ENCODE measurements at places on chromosomes 7 and 10.

DNA sequence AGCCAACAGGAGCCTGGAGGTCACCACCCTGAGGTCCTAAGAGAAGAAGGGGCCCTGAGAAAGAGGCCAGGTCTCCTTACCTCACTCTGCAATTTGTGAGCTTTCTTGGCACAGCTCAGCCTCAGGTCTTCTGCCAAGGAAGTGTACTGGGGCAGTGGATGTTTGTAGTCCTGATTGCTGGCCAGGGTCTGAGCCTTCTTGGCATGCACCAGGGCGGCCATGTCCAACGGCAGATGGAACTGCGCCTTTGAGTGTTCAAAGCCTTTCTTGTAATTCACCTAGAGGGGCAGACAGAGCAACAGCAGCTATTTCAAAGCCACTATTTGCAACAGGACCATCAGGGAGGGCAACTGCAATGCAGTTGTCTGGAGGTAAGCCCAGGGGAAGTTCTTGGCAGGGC lies 51.7 kb downstream of the NRAP start:
- DNase-seq, result no peak

DNA sequence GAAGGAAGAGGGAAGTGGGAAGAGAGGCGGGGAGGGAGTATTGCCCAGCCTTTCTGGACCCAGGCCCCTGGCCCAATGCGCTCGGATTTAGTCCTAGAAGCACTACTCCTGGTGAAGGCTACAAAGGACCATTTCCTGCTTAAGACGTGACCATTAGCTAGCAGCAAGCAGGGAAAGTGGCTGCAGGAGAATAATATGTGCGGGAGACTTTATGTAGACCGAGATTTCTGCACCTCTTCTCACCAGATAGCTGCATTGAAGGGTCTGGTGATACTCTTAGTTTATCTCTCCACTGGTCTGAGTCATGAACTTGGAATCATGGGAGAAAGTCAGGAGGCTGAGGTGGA lies 3.1 kb downstream of the VAX1 start:
- no peak for DNase-seq

DNA sequence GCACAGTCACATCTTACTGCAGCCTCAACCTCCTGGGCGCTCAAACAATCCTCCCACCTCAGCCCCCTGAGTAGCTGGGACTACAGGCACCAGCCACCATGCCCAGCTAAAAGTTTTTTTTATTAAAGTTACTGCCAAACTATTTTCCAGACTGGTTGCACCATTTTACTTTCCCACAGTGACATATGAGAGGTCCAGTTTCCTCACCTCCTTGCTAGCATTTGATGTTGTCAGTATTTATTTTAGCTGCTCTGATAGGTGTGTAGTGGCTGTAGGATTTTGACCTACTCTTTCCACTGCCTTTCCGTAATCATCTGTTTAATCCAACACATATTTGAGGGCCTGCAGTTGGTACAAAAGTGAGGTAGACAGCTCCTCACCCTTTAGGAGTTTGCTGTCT lies 5.4 kb upstream of the UBE3C start:
- no peak for DNase-seq

DNA sequence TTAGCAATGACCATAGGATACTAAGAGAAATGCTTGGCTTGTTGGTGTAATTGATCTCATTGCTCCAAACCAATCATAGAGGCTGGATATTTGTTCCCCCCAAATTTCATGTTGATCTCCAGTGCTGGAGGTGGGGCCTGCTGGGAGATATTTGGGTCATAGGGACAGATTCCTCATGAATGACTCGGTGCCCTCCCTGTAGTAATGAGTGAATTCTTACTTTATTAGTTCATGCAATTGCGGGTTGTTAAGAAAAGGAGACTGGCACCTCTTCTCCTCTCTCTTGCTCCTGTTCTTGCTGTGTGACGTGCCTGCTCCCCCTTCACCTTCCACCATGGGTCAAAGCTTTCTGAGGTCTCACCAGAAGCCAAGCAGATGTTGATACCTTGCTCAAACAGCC lies 630.1 kb downstream of the CALN1 start:
- no peak for DNase-seq

GRCh38 chr10:83492004-83492403 lies 647.3 kb upstream of the GHITM start:
- DNase-seq, result no peak

- DNase-seq, result no peak
Measured at GRCh38 chr10:119725517-119725827, 378 bp upstream of the INPP5F start.

- DNase-seq, result peak; percentile 68
Measured at GRCh38 chr7:69598081-69598486, at the start of gene AUTS2. TSS of gene AUTS2 (plus strand) at chr7:69598475. CDS start at chr7:69599654, 1,179 bp downstream.

GRCh38 chr10:132932461-132933307 lies 9.7 kb downstream of the CFAP46 start:
- no peak for DNase-seq

GRCh38 chr10:69512901-69513300 lies 60.3 kb downstream of the NEUROG3 start:
- no peak for DNase-seq

DNA sequence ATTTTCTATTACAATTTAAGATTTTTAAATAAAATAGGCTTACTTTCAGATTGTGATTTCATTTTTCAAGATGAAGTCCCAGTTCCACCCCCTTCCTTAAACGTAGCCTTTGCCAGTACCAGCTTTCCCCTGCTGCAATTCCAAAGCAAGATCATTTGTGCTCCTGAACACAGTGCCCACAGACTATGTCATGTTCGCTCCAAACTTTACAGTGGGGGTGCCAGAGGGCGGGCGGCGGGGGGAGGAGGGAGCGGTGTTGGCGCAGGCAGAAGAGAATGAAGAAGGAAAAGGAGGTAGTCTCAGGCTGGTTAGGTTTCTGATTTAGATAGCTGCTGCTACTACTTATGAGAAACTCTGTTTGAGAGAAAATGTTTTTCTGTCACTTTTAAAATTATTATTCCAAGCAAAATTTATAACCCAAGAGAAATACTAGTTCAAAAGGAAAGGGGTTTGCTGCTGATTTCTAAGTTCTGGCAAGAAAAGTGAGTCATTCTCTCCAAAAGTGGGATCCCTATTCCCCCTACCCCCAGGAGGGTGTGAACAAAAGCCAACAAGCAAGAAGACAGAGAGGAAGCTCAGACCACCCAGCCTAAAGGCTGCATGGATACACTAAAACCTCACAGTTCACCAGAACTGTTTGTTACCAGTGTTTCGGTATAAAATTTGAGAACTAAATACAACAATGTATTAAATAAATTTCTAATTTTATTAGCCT lies 109.6 kb downstream of the SRPK2 start:
- no peak for DNase-seq

DNA sequence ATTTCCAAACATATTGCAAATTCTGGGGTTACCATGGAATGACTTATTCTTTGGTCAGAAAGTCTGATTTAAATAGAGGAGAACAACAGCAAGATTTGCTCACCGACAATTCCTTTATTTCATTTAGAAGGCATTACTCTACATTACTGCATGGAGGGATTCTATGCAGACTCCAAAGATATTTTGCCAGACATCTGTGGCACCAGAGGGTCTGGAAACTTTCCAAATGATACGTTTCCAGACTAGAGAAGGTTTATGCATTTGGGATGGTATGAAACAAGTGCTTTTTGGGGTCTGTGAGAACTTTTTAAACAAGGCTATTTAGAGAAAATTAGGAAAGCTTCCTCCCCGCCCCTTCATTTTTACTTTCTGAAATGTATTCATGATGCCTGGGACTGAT lies 125.3 kb downstream of the SAMD9 start:
- DNase-seq, result no peak

DNA sequence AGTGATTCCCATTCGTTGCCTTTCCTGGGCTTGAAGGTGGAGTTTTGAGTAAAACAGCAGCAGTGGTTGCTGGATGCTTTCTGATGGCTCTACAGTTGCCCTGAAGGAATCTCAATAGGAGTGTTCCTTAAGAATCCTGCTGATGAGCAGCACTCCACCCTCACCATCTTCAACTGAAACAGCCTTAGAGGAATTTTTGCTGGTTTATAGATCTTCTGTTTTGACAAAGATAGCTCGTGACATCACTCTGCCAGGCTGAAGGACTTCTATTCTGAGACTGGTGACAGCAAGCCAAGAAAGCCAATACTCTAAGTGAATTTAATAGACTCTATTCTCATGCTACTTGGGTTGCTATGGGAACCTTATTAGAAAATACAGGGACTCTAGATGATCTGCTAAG lies 1014.7 kb downstream of the NRG3 start:
- no peak for DNase-seq
